CD8-positive, alpha-beta memory T cell (primary cell): ENCODE measurements at places on chromosomes 6 and 20. TPM values are rescaled to one million over a fixed set of nuclear protein-coding genes. Genes with fewer than 3 reads are reported as not detected.

DNA sequence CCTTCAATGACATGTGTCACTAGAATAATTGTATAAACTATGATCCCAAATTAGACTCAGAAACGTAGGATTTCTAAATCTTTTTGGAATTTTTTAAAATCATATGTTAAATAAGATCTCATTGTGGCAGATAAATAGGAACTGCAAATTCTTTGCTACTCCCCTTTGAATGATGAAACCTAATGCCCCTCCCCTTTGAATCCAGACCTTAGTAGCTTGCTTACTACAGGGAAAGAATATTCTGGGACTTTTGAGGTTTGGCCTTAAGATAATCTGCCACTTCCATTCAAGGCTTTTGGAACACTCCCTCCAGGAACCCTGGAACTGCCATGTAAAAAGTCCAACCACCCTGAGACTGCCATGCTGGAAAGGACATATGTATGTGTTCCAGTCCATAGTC, 7.1 kb downstream of the TDP2 start:
- DNase-seq: no peak
- peaks cover 10% of the 10 kb centered on the region for H3K4me1 ChIP-seq
- no peaks in the 10 kb centered on the region for H3K27me3 ChIP-seq
- H3K36me3 ChIP-seq: peaks cover 14% of the 10 kb centered on the region
- H3K4me3 ChIP-seq: no peak overlapping the region

GRCh38 chr6:112432853-112433252, 85.7 kb downstream of the RFPL4B start:
- H3K27ac ChIP-seq: no peak overlapping the region
- no peaks in the 10 kb centered on the region for H3K36me3 ChIP-seq
- no peaks in the 10 kb centered on the region for H3K4me1 ChIP-seq
- no peaks in the 10 kb centered on the region for H3K27me3 ChIP-seq

GRCh38 chr6:79042088-79042798, 35.8 kb downstream of the PHIP start:
- peaks cover 6% of the 10 kb centered on the region for H3K36me3 ChIP-seq
- no peaks in the 10 kb centered on the region for H3K27me3 ChIP-seq
- no peak overlapping the region for H3K4me3 ChIP-seq
- no peak overlapping the region for H3K27ac ChIP-seq

Gene PTCHD4
- total RNA-seq: not detected

Gene SLC17A9
- 26.8 TPM for total RNA-seq

Gene FAM209B
- total RNA-seq: 1.2 TPM

Gene RFX6
- not detected for total RNA-seq
